ENCODE measurements at places on chromosomes 11 and 22.

DNA sequence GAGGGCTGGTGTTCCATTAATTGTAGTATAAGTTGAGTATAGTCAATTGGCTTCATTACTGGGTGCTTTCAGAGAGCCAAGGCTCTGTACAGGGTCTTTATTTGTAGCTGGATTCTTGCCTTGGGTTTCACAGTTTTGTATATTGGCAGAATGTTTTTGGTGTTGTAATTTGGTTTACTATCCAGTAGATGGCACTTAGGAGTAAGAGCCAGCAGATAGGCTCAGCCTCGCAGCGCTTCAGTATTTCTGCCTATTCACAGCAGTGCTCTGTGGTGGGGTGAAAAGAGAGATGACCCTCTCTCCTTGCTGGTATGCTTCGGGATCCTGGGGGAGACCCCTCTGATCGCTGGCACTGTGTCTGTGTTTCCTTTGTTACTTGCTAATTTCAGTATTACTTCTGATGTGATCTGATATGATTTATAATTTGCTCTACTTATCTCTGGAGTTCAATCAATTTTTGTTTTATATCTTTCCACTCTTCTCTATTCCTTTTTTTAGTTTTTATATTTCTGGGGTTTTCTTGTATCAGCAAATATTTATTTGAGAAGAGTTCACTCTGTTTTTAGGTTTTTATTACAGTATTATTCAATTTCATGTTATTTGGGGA, 52.2 kb downstream of the ANO5 start:
- DNase-seq, result peak; percentile 71

GRCh38 chr11:42657169-42657568, 654.6 kb upstream of the API5 start:
- no peak for DNase-seq

GRCh38 chr11:2769409-2770095, 69.8 kb upstream of the KCNQ1OT1 start:
- DNase-seq, result no peak

- DNase-seq, result no peak
Measured at GRCh38 chr11:114276077-114276476, 20.1 kb upstream of the NNMT start.

- DNase-seq, result no peak
Measured at GRCh38 chr11:31996159-31996881, 94.6 kb upstream of the RCN1 start.

GRCh38 chr11:34502949-34503348, 10.6 kb downstream of the ELF5 start:
- DNase-seq, result no peak

GRCh38 chr22:35008213-35008612, 57.7 kb upstream of the ISX start:
- DNase-seq, result no peak

GRCh38 chr22:22999523-22999922, 70.8 kb upstream of the GNAZ start:
- DNase-seq, result no peak

DNA sequence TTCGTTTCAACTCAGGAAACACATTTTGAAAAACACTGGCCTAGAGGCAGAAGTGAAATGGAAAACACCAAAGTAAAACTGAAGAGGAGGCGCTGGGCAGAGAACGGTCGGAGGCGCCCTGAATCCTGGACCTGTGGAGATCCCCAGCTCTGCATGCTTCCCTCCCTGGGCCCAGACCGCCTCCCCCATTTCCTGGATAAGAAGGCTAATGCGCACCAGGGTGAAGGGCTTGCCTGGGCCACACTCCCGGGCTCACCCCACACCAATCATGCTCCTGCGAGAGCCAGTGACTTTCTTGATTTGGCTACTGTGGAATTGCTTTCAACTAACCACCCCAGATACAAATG, 167.1 kb downstream of the CRYBB2 start:
- no peak for DNase-seq

- DNase-seq, result no peak
Measured at GRCh38 chr11:3052567-3052966, 4.7 kb downstream of the CARS1 start.

GRCh38 chr22:26053737-26054316, 115.4 kb upstream of the SEZ6L start:
- peak; percentile 13 for DNase-seq

GRCh38 chr11:20337526-20338154, 25.9 kb upstream of the HTATIP2 start:
- DNase-seq, result peak; percentile 59

DNA sequence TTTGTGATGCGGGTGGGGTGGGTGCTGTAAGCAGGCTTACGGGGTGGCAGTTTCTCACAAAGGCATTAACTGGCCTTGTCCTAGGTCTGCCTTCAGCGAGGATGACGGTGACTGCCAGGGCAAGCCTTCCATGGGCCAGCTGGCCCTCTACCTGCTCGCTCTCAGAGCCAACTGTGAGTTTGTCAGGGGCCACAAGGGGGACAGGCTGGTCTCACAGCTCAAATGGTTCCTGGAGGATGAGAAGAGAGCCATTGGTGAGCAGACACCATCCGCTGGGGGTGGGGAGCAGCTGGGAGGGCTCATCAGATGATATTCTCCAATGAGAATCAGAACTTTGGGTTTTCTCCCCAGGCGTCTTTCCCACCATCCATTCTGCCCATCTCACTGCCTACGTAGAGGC, 5.8 kb downstream of the TCN2 start:
- peak; percentile 61 for DNase-seq

DNA sequence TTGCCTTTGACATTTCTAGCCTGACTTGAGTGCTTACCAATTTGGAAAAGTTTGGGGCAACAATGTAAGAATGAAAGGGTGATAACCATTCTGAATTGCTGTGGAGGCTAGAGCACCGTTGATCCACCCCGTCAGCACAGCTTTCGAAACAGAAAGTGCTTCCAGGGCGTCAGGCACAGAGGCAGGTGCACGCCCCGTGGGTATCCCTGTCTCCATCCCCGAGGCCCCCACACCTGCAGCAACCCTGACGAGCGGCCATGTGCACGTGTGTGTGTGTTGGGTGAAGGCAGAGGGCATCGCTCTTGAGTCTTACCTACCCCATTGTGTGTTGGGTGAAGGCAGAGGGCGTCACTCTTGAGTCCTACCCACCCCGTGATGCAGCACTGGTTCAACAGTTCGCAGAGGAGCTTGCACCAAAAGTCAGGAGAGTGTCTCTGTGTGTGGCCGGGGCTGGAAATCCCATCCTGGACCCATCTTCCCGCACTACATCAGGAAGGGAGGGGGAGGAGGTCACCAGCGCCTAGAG, 404.5 kb downstream of the BRD1 start:
- no peak for DNase-seq

- DNase-seq, result no peak
Measured at GRCh38 chr11:104148074-104148473, 15.9 kb downstream of the PDGFD start.

GRCh38 chr11:116262370-116262769, 510.4 kb downstream of the BUD13 start:
- no peak for DNase-seq

- DNase-seq, result peak; percentile 74
Measured at GRCh38 chr11:47980907-47981621, 705 bp downstream of the PTPRJ start.

DNA sequence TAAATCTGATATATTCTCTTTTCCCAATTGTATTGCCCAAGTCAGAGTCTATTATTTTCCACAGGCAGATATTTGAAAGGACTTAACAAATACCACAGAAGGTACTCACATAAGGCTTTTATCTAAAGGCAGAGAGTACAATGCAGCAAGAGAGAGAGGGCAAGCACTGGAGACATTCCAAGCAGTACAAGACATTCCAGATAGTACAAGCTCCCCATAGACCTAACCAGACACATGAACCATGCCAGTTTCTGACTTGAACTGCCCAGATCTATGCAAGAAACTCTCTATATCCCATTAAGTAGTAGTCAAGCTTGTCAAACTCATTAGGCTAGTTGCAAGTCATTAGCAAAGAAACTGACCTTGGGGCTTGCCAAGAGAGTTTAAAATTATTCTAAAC, 11.2 kb upstream of the MS4A6E start:
- DNase-seq, result no peak

DNA sequence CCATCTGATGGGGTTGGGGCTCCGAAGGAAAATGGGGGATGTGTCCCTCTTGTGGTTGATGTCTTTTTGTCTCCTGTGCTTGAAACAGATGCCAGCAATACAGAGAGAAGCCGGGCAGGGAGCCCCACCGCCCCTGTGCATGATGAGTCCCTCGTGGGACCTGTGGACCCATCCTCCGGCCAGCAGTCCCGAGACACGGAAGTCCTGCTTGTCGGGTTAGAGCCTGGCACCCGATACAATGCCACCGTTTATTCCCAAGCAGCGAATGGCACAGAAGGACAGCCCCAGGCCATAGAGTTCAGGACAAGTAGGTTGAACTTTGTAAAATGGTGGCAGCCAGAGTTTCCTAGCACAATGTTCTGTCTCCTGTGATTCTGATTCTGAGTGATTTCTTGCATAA, 91.7 kb upstream of the OR4B1 start:
- DNase-seq, result no peak

DNA sequence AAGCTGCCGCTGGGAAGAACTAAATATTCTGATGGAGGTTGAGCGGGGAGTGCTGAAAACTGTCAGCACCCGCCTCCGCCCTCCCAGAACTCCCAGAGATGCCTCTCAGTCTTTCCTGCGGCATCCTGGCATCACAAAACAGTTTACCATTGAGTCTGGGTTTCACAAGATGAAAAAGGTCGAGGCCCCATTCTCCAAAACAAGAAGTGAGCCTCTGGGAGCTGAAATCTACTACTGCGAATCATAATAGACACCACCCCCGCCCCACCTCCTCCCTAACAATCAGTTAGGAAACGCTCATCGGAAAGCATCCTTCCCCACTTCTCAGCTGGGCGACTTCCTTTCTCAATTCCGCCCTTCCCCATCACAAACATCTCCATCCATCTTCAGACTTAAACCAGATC, 1.0 kb downstream of the SUN2 start:
- peak; percentile 28 for DNase-seq

GRCh38 chr11:43933608-43934551, 8.6 kb upstream of the C11orf96 start:
- no peak for DNase-seq

DNA sequence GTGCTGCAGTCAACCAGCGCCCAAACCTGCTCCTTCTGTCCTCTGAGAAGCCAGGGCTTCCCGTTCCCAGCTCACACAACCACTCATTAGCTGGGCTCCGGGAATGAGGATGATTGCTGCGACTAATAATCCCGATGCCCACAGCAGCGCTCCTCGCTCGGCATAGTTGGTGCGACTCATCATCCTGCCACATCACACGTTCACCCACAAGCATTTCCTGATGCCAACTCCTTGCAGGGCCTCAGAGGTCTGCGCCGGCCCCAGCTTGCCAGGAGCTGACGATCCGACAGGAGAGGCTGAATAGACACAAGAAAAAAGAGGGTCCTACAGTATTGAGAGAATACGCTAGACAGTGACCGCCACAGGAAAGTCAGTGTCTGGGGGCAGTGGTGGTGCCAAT, 10.6 kb upstream of the CSNK1E start:
- no peak for DNase-seq

- DNase-seq, result no peak
Measured at GRCh38 chr22:43967069-43967468, 11.8 kb downstream of the SAMM50 start.

DNA sequence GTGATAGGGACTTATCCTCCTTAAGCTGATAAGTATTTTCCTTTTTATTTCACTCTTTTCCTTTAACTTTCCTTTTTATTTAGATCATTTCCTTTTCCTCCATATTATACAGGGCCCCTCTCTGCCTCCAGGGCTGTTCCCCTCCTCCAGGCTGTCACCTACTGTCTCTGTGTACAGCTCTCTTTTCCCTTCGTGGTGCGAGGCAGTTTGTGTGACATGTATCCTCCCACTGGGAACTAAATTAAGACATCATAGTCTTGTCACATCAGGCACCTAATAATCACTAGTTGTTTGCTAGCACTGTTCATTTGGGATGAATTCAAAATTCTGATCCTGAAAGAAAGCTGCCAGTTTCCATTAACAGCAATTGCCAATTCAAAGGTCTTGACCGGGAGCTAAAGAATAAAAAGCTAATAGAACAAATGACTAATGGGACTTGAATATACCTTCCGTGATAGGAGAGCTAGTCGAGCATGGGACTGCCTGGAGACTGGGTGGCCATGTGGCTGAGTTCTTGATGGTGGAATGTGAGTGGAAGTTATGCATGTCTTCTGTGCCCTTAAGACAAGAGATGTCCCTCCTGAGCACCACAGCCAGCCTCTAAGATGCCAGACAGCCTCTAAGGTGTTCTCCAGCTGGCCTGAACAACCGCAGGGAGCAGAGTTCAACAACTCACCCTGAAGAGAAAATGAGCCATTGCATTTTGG, 77.7 kb upstream of the LRRC55 start:
- no peak for DNase-seq

DNA sequence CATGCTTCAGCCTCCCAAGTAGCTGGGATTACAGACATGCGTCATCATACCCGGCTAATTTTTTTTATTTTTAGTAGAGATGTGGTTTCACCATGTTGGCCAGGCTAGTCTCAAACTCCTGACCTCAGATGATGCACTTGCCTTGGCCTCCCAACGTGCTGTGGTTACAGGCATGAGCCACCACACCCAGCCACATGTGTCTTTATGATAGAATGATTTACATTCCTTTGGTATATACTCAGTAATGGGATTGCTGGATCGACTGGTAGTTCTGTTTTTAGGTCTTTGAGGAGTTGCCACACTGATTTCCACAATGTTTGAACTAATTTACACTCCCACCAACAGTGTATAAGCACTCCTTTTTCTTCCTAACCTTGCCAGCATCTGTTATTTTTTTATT, 276.2 kb downstream of the METTL15 start:
- no peak for DNase-seq

GRCh38 chr11:409008-409599, 5.7 kb downstream of the SIGIRR start:
- no peak for DNase-seq

- no peak for DNase-seq
Measured at GRCh38 chr11:40716344-40717130, 742.9 kb downstream of the LRRC4C start.

- DNase-seq, result peak; percentile 44
Measured at GRCh38 chr11:20208622-20209111, 48.4 kb upstream of the DBX1 start.

- no peak for DNase-seq
Measured at GRCh38 chr22:30370641-30371230, 13.9 kb downstream of the CCDC157 start.

- DNase-seq, result no peak
Measured at GRCh38 chr11:131637469-131638175, 267.2 kb downstream of the NTM start.

DNA sequence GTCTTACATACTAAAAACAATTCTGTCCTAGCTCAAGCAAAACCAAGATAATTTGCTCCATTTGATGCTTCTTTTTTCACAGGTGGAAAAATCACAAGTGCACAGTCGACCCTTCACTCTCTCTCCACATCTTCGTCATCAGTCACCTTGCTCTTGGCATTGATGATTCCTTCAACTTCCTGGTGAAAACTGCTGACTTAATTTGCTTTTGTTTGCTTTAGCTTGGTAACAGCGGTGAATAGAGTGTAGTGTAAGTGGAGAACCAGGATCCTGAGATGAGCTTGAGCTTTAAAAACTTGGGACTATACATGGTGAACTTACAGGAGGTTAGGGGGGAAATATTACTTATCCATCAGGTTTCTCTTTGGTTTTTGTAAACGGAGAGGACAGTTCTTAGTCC, 331.1 kb upstream of the ARHGAP42 start:
- DNase-seq, result no peak
